ENCODE measurements at places on chromosomes 16 and 17.
A peak's percentile ranks its signal among the peaks of the same experiment; 100 is the strongest.

DNA sequence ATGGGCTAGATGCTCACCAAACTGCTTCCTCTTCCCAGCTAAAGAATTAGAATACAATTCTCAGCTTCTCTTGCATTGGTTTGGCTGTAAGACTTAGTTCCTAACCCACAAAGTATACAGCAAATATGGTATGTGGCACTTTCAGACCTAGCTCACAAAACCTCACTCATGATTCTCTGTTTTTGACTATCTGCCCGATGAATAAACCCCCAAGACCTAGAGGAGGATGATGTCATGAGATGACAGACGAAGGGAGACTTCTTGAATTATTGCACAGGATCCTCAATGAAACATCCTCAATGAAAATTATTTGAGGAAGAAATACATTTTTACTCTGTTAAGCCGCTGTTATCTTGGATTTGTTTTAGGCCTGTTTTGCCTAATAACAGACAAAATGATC lies 14.3 kb downstream of the CNOT1 start:
- no peak for DNase-seq

DNA sequence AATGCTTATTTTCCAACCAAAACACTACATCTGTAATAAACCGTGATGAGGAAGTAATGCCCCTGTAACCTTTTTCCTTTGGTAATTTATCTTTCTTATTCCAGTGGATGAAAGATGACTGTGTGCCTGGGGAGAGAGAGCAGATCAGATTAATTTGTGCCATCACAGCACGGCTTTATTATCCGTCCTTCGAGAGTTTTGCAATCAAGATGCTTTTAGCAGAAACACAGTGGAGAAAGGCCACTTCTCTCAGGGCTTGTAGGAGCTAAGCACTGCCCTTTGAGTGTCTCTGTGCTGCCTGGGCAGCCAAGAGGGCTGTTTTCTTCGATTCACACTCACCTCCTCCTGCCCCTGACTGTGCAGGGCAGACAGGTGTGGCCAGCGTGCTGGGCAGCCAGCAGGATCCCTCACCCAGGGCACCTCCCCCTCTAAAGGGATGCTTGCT lies 190.2 kb downstream of the PRKCA start:
- no peak for DNase-seq

GRCh38 chr17:79737922-79738578 lies 7.3 kb downstream of the ENPP7 start:
- DNase-seq, result no peak

DNA sequence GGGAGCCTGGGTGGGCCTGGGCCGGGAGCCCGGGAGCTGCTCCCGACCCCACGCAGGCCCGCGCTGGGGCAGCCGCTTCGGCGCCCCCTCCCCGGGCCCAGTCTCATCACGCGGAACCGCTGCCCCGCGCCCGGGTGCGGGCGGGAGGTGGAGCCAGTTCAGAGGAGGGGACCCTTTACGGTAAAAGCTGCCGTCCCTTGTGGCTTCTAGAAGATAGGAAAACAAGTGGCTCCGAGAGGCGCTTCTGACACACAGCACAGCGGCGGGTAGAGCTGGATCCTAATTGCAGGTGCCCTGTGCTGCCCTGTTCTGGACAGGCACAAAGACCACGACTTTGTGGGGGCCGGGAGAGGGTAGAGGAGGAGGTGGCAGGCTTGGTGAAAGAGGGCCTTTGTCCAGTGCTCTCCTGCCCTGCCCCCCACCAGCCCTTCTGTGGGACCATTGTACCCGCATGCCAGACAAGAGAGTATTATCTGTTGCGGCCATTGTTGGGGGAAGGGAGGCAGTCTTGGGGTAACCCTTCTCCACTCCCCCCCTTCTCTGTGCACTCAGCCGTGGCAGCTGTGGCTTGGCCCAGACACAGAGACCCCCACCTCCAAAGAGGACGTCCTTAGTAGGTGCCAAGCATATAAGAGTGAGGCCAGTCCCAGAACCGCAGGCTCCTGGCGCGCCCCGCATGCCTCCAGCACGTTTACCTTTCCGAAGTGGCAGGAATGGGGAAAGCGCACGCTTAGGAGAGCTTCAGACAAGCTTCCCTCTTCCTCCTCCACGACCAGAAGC lies 736 bp downstream of the CNP start:
- no peak for DNase-seq

- no peak for DNase-seq
Observed at GRCh38 chr17:34398990-34399389, 36.0 kb upstream of the CCL1 start.

DNA sequence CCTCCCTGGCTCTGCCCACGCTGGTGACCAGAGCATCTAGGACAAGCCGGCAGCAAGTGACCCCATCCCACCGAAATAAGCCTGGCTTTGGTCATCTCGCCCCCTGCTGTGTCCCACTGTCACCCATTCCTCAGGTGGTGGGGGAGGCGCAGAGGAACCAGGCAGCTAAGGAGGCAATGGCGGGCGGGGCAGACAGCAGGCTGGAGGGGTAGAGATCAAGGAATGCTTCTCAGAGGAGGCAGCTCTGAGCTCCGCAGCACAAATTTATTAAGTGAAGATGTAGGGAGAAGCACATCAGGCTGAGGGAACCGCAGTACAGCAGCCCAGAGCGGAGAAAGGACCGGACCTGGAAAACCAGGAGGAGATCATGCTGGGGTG lies 7.5 kb upstream of the KREMEN2 start:
- DNase-seq, result no peak

- peak; percentile 48 for DNase-seq
Observed at GRCh38 chr17:18981642-18982424, 22.7 kb downstream of the FAM83G start.

- DNase-seq, result peak; percentile 75
Observed at GRCh38 chr16:53821957-53822625, 118.1 kb downstream of the FTO start.

DNA sequence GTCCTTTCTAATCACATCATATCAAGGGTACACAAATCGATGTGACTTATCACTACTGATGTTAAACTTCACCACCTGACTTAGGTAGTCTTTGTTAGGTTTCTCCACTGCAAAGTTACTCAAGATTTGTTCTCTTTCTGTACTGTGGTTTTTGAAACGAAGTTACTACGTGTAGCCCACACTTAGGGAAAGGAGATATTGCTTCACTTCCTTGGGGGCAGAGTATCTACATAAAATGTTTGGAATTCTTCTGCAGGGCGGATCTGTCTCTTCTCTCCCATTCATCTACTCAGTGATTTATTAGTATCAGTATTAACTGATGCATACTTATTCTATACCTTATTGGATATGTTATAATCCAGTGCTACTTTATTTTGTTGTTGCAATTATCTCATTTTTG lies 403.6 kb upstream of the MON1B start:
- no peak for DNase-seq

DNA sequence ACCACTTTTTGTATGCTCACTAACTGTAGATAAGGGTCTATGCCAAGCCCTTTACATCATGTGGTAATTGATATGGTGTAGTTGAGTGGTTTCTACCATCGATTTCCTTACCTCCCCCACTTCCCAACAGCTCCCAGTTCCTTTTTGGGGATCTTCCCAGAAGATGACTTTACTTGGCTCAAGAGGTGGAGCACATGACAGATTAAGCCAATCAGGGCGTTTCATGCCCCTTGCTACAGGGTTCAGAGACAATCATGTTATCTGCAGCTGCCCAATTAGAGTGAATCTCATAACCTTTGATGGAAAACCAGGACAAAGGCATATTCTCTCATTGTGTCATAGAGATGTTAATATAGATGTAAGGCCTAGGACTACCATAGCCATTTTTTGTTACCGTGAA lies 16.2 kb upstream of the BMERB1 start:
- no peak for DNase-seq

GRCh38 chr17:49859991-49860953 lies 12.4 kb upstream of the TAC4 start:
- DNase-seq, result no peak

DNA sequence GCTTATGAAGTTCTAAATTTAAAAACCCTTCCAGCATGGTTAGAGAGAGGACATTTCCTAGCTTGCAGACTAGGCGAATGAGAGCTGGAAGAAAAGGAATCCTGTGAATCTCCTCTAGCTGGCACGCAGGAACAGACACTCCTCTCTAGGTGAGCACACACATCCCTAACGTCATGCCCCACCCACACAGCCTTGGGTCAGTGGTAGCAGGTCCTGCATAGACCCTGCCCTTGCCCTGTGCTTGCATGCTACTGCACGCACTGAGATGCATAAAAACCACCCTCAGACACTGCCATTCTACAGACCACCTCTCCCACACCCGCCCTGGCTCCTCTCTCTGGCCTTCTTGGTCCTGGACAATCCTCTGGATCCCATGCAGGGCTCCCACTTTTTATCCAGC lies 23.5 kb downstream of the CES1 start:
- DNase-seq, result no peak

DNA sequence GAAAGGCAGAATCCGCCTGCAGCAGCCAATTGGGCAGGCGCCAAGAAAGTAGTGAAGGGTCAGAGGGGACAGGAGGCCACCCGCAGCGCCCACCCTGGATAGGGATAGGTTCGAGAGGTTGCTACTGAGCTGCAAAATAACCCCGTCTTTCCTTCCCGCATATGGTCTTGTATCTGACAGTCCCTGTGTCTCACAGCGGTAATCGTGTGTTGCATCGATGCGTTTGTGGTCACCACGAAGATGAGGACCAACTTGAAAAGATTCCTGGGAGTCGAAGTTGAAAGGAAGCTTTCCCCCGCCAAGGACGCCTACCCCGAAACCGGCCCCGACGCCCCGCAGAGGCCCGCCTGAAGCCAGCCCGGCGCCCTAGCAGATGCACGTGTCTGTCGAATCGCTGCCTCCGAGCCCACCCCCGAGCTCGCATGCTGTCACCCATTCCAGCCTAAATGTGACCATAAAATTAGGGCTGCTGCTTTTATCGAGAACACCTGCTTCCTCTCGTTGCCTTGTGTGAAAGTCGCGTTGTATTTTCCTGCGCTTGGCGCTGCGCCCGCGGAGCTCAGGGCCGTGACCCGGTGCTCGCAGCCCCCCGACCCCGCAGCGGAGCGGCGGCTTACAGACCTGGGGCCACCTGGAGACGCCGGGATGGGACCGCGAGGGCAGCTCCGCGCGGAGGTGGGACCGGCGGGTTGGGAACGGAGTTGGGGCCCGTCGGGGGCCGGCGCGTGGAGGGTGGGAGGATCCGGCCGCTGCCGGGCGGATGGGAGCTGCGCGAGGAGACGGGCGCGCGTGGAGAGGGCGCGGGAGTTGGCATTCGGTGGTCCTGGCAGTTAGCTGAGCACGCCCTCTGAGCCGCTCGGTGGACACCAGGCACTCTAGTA lies at the start of gene CMTM2:
Gene CMTM2, plus strand, starts transcription at position 813 of the 881 bp plus-strand sequence. CDS start 145 bp downstream, outside the sequence.
- no peak for DNase-seq

DNA sequence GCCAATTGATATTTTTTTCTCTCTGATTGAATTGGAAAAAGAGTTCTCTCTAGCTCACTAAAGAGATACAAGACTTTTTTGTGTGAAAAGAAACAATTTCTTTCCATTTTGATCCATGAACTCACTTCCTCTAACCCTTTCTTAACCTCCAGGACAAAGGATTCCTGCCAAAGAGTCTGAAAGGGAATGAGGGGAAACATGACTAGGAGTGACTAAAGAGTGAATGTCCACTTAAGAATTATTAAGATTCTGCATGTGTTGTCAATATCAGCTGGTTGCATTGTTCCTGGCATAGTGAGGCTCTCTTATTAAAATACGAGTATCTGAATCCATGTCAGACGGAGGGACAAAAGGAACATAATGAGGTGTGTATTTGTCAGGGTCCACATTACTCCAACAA lies 344.7 kb downstream of the GRIN2A start:
- no peak for DNase-seq

DNA sequence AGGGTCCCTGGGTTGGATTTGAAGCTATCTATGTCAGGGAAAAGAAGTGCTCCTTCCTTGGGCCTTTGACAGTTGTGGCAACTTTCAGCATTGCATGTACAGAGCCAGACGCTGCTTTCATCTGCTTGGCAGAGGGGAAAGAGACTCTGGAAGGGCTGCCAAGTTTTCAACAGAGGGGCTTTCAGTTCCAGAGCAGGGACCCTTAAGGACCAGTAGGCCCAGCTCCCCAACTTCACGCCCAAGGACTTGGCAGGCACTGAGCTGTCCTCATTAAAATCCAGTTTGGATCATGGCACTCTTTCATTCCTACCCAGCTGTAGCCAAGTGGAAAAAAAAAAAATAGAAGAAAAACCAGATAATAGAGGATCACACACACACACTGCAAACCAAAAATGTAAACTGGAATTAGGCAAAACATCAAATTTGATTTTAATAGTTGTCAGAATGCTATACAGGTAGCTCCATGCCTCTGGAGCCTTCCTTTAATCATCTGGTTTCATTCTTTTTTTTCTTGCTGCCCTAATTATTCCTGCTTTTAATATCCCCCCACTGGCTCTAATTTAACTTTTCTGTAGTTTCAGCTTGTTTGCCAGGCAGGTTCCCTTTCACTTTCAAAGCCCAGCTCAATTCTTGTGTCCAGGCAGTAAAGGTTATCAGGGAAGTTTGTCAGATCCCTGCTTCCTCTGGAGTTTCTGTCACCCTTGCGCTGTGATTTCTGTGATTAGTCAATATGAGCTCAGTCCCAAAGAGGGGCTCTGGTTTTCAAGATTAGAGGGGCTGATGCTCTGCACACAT lies 702.6 kb upstream of the CDH8 start:
- no peak for DNase-seq
